Right forelimb (tissue), 1 donor: ENCODE measurements at places on chromosomes 1 and 21.

- DNase-seq, result no peak
Measured at GRCh38 chr1:204830747-204831146, 39.9 kb upstream of the NFASC start.

GRCh38 chr1:244665771-244666217 is 12.9 kb downstream of the DESI2 start:
- DNase-seq, result no peak

- no peak for DNase-seq
Measured at GRCh38 chr1:229139331-229140118, 131.4 kb upstream of the RAB4A start.

GRCh38 chr1:83641206-83641658 is 357.7 kb downstream of the TTLL7 start:
- peak; percentile 45 for DNase-seq

DNA sequence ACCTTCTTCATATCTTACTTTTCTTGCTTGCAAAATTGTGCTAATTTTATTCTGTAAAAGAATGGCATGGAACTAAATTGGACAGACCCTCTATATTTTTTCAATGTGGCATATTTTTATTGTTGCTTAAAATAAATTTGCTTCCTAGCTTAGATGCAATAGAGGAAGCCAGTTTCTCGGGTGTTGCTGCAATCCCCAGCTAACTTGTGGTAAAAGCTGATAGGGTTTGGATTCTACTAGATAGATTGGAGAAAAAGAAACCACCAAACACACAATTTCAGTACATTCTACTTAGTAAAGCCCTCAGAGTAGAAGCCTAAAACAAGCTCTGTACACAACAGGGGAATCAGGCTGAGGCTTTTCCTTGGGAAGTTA is 49.5 kb upstream of the GCLM start:
- DNase-seq, result no peak

DNA sequence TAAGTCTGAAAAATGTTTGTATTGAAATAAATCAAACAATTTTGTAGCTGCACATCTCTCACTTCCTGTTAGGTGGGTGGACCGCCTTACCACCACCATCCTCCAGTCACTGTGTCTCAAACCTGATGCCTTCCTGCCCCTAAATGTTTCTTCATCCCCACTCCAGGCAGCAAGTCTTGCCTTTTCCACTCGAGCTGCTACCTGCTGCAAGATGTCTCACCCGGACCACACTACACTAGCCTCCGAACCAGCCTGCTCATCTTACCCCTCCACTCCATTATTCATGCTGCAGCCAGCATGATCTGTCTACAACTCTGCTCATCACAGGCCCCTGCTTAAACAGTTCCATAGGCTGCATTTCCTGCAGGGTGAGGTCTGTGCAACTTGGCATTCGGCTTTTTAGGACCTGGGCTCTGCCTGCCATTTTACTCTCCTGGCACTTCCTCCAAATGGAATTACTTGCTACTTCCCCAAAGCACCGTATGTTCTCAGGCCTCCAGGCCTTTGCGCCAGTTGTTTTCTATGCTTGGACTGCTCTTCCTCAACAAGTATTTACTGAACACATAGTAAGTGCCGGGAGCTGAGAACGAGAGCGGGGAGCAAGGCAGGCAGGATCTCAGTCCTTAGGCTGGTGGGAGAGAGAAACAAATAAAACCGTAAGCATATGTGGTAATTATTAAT is 5.2 kb upstream of the SF3A3 start:
- DNase-seq, result peak; percentile 45

- DNase-seq, result no peak
Measured at GRCh38 chr1:247304031-247304430, 27.6 kb downstream of the ZNF496 start.

GRCh38 chr1:42482635-42483153 is 19.6 kb downstream of the CCDC30 start:
- no peak for DNase-seq

- no peak for DNase-seq
Measured at GRCh38 chr1:101683136-101683535, 313.6 kb downstream of the OLFM3 start.

GRCh38 chr1:38651669-38652068 is 207.9 kb downstream of the RRAGC start:
- no peak for DNase-seq

DNA sequence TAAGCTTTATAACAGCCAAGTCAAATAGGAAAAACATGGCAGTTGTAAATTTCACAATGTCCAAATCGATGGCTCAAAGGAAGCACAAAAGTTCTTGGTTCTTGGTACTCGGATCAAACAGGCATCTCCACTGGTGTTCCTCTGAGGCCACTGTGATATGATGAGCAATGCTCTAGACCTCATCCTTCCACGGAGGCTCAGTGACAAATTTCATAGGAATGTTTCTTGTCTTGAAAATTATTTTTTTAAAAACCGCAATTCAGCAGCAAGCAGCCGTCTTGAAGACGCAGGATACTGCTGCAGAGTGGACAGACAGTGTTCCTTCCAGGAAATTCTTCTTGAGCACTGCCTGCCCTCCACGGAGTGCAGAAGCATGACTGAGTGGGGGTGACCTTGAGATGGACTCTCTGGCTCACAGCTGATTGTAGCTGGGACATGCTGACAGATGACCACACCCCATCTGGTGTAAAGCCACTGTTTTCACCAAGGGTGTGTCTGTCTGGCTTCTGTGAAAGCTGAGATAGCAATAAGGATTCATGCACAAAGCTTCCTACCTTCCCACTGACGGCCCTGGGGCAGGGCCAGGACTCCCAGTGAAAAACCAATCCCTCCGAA is 61.9 kb downstream of the TIAM1 start:
- no peak for DNase-seq

DNA sequence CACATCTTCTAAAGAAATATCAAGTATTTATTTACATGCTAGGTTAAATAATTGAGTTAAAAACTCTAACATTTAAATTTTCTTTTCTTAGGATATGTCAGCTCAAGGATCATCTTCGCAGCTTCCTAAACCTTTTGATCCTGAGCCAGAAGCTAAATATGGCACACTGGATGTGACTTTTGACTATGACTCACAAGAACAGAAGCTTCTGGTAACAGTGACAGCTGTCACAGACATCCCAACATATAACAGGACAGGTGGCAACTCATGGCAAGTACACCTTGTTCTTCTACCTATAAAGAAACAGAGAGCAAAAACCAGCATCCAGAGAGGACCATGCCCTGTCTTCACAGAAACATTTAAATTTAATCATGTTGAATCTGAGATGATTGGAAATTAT is 132.7 kb upstream of the SERTAD4 start:
- DNase-seq, result no peak

DNA sequence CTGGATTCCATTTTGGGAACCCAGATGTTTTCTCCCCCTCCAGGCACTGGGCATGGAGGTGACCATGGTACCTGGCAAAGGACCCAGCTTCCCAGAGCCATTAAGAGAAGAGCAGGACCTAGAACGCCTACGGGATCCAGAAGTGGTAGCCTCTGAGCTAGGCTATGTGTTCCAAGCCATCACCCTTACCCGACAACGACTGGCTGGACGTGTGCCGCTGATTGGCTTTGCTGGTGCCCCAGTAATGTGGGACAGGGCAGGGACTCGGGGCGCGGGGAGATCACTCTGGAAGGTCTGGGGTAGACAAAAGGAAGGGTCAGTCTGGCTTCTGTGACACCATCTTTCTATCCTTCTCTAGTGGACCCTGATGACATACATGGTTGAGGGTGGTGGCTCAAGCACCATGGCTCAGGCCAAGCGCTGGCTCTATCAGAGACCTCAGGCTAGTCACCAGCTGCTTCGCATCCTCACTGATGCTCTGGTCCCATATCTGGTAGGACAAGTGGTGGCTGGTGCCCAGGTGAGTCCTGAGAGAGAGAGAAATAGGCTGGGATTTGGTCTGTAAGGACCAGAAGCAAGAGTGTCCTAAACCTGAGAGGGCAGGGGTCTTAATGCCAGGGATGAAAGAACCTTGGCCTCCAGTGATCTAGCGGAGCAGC is 1.6 kb downstream of the UROD start:
- no peak for DNase-seq
